ENCODE measurements at places on chromosomes 12 and 14. TPM values are rescaled to one million over a fixed set of nuclear protein-coding genes. Genes with fewer than 3 reads are reported as not detected.

Gene PRIMA1
- total RNA-seq: 0.09 TPM

Gene RNU7-1
- not detected for total RNA-seq

DNA sequence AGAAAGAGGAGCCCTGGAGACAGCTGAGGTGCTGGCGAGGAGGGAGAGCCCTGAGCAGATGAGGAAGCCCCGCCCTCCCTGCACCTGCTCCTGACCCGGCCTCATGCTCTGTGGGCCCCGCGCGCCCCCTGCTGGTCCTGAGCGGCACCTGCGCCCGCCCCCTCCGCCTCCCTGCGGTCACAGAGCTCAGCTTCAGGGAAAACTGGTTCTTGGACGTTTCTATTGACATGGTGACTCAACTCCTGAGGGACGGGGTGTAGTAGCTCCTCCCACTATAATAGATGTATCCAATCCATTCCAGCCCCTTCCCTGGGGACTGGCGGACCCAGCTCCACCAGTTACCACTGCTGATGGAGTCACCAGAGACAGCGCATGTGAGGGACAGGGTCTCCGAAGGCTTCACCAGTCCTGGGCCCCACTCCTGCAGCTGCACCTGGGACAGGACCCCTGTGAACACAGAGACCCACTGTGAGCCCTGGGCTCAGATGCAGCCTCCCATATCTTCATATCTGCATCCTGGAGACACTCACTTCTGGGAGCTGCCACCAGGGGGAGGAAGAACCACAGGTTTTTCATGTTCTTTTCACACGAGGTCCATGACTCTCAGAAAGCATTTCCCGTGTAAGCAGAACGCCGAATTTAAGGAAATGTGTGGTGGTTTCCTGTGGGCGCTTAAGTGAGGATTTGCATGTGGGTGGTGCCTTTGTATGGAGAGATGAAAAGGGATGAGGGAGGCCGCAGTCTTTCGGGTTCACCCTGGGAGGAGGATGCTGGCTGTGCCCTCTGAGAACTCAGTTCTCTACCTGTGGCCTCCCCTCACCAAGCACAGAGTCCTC lies 1346.4 kb downstream of the TMEM121 start:
- peak; percentile 80 for DNase-seq
- H3K4me1 ChIP-seq: peaks cover 51% of the 10 kb centered on the region
- no peak overlapping the region for H3K4me3 ChIP-seq

DNA sequence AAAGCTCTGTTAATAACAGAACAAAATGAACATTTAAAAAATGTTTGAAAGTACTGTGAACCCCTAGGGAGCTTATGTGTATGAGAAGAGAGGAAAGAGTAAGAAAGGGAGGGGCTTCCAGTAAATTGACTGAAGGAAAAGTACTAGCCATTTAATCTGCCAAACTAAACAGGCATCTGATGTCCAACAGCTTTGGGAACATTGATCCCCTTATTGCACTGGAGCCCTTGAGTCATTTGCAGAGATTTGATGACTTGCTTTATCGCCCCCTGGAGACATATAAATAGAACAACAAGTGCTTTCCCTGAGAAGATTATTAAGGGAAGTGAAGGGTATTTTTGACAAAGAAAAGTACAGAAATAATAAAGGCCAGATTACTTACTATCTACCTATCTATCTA lies 319.3 kb upstream of the NOVA1 start:
- H3K4me3 ChIP-seq: no peak overlapping the region
- H3K4me1 ChIP-seq: no peaks in the 10 kb centered on the region
- H3K27me3 ChIP-seq: no peaks in the 10 kb centered on the region

DNA sequence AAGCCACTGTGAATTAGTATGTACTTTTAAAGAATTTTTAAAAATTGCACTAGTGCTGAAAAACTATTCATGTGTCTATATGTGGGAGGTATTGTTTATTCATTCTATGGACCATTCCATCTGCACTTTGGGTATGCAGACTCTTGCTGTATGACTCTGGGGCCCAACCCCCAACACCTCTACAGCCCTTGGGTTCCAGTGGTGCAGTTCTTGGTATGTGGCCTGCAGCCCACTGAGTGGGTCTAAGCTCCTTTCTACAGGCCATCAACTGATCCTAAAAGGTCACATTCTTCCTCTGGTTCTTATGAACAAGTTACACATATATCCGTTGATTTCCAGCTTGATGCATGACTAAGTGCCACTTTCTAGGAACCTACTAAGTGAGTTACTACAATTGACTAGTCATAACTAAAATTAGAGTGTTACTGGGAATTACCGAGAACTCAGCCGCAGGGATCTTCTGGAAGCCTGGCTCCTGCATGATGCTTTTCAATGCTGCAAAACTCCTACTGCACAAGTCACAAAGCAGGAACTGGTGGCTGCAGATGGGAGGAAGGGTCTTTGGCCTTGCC lies 62.4 kb upstream of the MED13L start:
- no peak overlapping the region for H3K27ac ChIP-seq
- DNase-seq: no peak
- no peaks in the 10 kb centered on the region for H3K27me3 ChIP-seq
- no peaks in the 10 kb centered on the region for H3K4me1 ChIP-seq
- no peaks in the 10 kb centered on the region for H3K36me3 ChIP-seq

GRCh38 chr12:81081726-81082125 lies 3.8 kb downstream of the ACSS3 start:
- DNase-seq: no peak
- H3K27ac ChIP-seq: no peak overlapping the region
- H3K4me1 ChIP-seq: no peaks in the 10 kb centered on the region
- peaks cover 19% of the 10 kb centered on the region for H3K27me3 ChIP-seq
- H3K4me3 ChIP-seq: no peak overlapping the region

GRCh38 chr14:95463171-95463901 lies 53.1 kb downstream of the SYNE3 start:
- no peaks in the 10 kb centered on the region for H3K36me3 ChIP-seq
- peak overlapping the region; percentile 99 for H3K27ac ChIP-seq
- peak; percentile 88 for DNase-seq
- peaks cover 76% of the 10 kb centered on the region for H3K4me1 ChIP-seq
- no peaks in the 10 kb centered on the region for H3K27me3 ChIP-seq

DNA sequence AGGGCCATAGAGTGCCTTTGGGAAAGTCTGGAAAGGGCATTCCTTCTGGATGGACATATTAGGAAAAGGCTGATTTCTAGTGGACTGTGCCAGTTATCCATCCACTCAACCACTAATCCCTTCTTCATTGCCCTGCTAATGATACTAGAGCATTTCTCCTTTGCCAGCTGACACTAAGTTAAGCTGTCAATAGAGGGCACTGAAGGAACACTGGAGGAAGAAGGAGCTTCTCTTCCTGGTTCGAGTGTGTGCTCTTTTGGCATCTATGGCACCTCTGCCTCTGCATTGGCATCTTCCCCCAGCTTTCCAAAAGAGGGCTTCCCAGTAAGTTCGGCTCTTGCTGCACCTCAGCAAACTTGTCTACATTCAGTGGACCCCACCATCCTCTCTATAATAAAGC lies 165.4 kb downstream of the DERA start:
- DNase-seq: no peak
- H3K4me3 ChIP-seq: no peak overlapping the region
- no peaks in the 10 kb centered on the region for H3K27me3 ChIP-seq
- H3K4me1 ChIP-seq: no peaks in the 10 kb centered on the region

- no peak overlapping the region for H3K4me3 ChIP-seq
- peaks cover 21% of the 10 kb centered on the region for H3K36me3 ChIP-seq
- H3K4me1 ChIP-seq: peaks cover 7% of the 10 kb centered on the region
Observed at GRCh38 chr12:105229371-105229770, 6.6 kb downstream of the APPL2 start.
